Aortic smooth muscle cell (primary cell): ENCODE measurements at places on chromosomes 5 and 9. TPM values are rescaled to one million over a fixed set of nuclear protein-coding genes. Genes with fewer than 3 reads are reported as not detected.

The GIN1 gene
- total RNA-seq, result 5.3 and 7.8 TPM in 2 replicates

The HEMGN gene
- not detected in 2 replicates for total RNA-seq

The GPR21 gene
- 0.87 and 1.1 TPM in 2 replicates for total RNA-seq

The UBTD2 gene
- total RNA-seq, result 15.9 and 16.0 TPM in 2 replicates

The ZNF484 gene
- total RNA-seq, result 11.0 and 12.8 TPM in 2 replicates

The CDH9 gene
- not detected in 2 replicates for total RNA-seq

The CEP120 gene
- 12.7 and 14.0 TPM in 2 replicates for total RNA-seq

The PCDHGA2 gene
- 1.7 and 2.5 TPM in 2 replicates for total RNA-seq

The CDX1 gene
- 0.12 and 0.13 TPM in 2 replicates for total RNA-seq

The FBXW11 gene
- total RNA-seq, result 68.2 and 82.6 TPM in 2 replicates

The IFNA2 gene
- total RNA-seq, result not detected in 2 replicates

The IFNA13 gene
- total RNA-seq, result not detected in 2 replicates

The ITGA1 gene
- 97.9 and 136 TPM in 2 replicates for total RNA-seq

The OR2S2 gene
- total RNA-seq, result not detected in 2 replicates

The PIK3R1 gene
- 32.5 and 38.8 TPM in 2 replicates for total RNA-seq

The TAF1L gene
- total RNA-seq, result under 0.01 TPM in 2 replicates

The MAN2A1 gene
- 32.5 and 47.3 TPM in 2 replicates for total RNA-seq

The GPX3 gene
- total RNA-seq, result 21.5 and 26.4 TPM in 2 replicates

The NFIB gene
- 58.5 and 82.2 TPM in 2 replicates for total RNA-seq

The DIPK1B gene
- 1.4 and 2.6 TPM in 2 replicates for total RNA-seq

The NIPAL4 gene
- not detected in 2 replicates for total RNA-seq

The FAM221B gene
- total RNA-seq, result not detected in 2 replicates

The ADAMTS6 gene
- 23.5 and 35.9 TPM in 2 replicates for total RNA-seq

The NANS gene
- total RNA-seq, result 154 and 163 TPM in 2 replicates

The PRRX2 gene
- total RNA-seq, result 29.0 and 32.8 TPM in 2 replicates

The PTGR1 gene
- total RNA-seq, result 62.7 and 76.2 TPM in 2 replicates

The IL5 gene
- not detected in 2 replicates for total RNA-seq

The PTGER4 gene
- 20.6 and 66.8 TPM in 2 replicates for total RNA-seq

The TNFSF15 gene
- 0.19 and 1.3 TPM in 2 replicates for total RNA-seq

The LMX1B gene
- total RNA-seq, result not detected in 2 replicates

The TMEM215 gene
- total RNA-seq, result not detected in 2 replicates

The C5orf52 gene
- not detected in 2 replicates for total RNA-seq

The SLC34A1 gene
- not detected in 2 replicates for total RNA-seq

The MLANA gene
- total RNA-seq, result not detected in 2 replicates

The C6 gene
- not detected in 2 replicates for total RNA-seq

The CXXC5 gene
- total RNA-seq, result 117 and 166 TPM in 2 replicates

The C5 gene
- total RNA-seq, result 8.2 and 10.9 TPM in 2 replicates

The MRRF gene
- 29.1 and 34.5 TPM in 2 replicates for total RNA-seq

The CFAP157 gene
- 0.06 and 0.13 TPM in 2 replicates for total RNA-seq
